ENCODE measurements at places on chromosomes 5 and 9. TPM values are rescaled to one million over a fixed set of nuclear protein-coding genes. Genes with fewer than 3 reads are reported as not detected.

Gene PCDHB12
- 0.84 TPM for total RNA-seq

Gene PCDHGA2
- total RNA-seq, result 8.6 TPM

Gene SPACA9
- total RNA-seq, result 10.1 TPM

Gene GPX8
- 7.7 TPM for total RNA-seq

DNA sequence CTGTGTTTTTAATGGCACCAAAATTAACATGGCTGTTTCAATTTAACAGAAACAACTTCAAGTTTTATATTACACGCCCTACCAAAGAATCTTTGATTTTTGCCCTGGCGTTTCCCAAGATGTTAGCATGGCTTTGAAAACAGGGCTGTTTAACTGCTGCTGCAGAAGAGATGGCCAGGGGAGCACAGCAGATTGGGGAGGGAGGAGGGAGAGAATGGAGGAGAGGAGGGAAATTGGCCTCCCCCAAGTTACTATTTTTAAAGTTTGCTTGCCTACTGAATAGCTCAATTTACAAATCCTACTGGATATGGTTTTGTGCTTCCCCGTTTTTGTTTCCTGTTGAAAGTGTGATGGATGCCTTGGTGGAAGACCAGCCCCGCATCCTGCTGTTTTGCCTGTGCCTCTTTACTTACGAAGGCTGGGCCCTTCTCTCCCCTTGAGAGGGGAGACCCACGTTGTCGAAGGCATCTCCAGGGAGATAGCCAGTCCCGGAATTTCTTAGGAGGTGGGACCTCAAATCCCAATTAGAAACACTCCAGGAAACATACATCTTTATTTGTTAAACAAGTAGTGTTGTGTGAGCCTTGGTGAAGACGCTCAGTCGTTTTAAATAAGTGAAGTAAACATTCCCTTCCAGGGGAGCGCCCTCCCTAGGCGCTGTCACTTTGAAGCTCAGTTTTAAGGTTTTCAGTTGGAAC lies 98.6 kb downstream of the AOPEP start:
- no peak for DNase-seq

DNA sequence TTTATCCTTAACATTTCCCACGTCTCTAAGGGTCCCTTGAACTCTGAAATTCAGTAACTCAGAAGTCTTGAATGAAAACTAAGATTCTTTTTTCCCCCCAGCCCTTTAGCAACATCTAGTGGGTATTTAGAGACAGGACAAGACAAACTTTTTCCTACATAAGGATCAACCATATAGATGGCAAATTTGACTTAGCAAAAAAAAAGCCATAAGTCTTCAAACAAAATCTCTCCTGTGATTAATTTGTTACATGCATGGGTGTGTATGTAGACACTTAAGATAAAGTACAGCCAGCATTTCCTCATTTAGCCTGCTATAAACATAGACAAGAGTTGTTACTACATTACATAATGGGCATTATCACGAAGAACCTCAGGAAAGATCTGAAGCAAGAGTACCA lies 29.1 kb upstream of the ANKRD31 start:
- DNase-seq, result no peak

Gene GRHPR
- 111 TPM for total RNA-seq

DNA sequence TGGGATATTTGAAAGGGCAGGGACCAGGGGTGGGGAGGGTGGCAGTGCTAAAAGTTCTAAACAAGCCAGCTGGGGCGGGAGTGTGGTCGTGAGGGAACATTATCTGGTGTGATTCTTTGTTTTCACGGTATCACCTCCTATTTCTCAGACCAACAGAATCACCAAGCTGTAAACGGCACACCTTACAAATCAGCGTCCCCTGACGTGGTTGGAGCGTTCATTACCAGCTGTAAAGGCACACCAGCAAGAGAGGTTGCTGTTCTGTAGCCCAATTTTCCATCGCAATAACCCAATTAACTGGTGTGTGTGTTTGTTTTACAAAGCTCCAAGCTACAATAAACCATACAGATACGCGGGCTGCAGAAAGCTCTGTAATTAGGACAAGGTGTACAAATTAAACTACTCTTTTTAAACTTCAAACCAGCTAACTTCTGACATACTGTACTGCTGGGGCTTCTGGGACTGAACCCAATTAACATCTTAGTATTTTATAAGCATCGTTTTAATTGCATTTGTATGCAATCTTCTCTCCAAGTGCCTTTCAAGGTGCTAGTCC lies 303.6 kb upstream of the CLINT1 start:
- no peak for DNase-seq
